ENCODE measurements at places on chromosomes 2 and 18.

DNA sequence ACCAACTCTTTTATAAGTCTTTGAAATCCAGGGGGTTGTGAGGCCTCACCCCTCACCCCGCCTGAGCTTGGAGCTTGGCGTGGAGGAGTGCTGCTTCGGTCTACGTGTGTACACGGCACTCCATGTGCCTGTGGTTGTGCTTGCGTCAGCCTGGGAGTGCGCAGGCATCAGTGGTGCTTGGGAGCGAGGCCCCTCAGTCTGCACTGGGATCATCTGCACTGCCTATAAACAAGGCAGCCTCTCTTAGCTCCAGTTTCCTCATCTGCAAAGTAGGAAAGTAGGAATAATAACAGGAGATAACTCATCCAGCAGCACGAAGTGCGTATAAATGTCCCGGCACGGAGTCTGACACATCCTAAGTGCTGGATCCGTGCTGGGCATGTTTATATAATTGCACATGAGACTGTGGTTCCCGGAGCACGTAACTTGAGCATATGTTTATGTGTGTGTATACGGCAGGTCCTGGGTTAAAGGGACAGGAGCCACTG is 1.2 kb downstream of the GYPC start:
- no peak for DNase-seq

- peak; percentile 58 for DNase-seq
These were observed 35.7 kb downstream of the CDC42EP3 start for GRCh38 chr2:37635504-37636380.

- DNase-seq: no peak
These were observed 228.2 kb downstream of the VAPA start for GRCh38 chr18:10142056-10142455.

DNA sequence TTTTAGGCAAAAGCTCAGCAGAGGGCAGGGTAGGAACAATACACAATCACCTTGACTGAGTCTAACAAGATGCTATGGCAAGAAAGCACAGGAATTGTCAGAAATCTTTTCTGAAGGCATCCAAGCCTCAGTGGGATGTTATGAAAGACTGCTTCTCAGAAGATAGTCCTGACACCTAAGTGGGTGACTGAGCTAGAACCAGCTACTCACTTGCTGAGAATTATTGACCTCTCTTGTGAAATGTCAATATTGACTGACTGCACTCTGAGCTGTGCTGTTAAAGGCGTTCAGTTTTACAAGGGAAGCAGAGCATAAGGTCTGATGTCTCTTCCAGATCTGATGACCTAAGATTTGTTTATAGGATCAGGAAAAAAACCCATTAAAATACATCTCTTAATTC is 46.1 kb downstream of the TACR1 start:
- no peak for DNase-seq

GRCh38 chr2:96233880-96234316 is 25.3 kb upstream of the STARD7 start:
- DNase-seq: no peak

GRCh38 chr18:37294951-37295350 is 270.6 kb downstream of the CELF4 start:
- DNase-seq: no peak

DNA sequence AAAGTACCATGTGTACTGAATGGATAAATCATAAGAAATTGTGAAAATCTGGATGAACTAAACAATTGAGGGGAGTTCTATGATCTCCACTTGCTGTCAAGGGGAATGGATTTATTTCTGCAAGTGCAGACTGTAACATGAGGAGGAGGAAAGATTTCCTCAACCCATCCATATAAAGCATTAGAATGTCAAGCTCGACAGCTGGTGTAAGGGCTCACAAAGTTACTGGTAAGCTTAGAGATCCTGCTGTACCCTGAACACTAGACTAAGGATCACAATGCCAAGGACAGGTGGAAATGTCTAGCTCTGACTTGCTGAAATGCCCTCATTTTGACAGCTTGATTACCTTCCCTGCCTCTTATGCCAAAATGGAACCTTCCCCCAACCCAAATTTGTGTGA is 125.3 kb downstream of the TCF4 start:
- no peak for DNase-seq

GRCh38 chr2:143688815-143689214 is 559.6 kb downstream of the ARHGAP15 start:
- no peak for DNase-seq

GRCh38 chr18:61364953-61365352 is 31.7 kb downstream of the CDH20 start:
- DNase-seq: no peak

GRCh38 chr2:120206022-120206581 is 17.1 kb downstream of the TMEM185B start:
- DNase-seq: no peak

DNA sequence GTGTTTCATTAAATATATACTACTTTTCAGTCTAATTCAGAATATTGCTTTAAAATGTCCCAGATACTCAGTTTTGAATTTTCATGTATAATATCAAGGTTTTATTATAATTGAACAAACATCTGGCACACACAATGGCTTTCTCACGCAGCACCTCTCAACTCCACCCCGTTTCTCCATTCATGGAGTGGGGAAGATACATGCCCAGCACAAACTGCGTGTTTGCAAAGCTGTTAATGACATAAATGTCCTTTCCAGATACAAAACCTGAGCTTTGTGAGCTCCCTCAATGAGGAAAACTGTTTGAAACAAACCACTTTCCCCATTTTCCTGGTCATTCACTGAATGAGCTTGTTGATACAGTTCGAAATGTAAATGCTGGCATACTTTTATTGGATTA is 150.3 kb upstream of the RASGRP3 start:
- DNase-seq: no peak

DNA sequence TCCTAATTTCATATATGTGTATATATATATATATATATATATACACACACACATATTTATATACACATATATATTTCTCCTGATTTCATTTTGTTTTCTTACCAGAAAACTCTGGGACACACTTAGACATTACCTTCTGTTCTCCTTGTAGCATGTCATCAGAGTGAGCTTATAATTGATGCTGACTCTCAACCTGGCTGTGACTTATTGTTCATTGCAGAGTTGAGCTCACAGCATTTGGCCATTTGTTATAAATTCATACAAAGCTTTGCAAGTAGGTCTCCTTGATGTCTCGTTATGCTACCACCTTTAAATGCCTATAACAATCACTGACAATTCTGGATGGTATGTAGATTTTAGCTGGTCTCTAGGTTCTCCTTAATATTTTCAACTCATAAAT is 314.8 kb downstream of the LRRTM4 start:
- DNase-seq: no peak

DNA sequence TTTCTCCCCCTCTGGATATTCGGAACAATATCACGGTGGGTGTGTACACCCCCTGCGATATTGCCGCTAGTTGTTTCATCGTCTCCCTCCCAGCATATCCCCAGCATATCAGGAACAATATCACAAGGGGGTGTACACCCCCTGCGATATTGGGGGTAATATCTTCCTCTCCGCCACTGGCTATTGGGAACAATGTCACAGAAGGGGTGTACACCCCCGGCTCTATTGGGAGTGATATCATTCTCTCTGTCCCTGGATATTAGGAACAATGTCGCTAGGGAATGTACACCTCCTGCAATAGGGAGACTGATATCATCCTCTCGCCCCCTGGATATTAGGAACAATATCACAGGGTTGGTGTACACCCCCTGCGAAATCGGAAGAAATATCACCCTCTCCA is 1932.0 kb downstream of the SUCLG1 start:
- no peak for DNase-seq

- DNase-seq: no peak
These were observed 558.8 kb upstream of the CDH2 start for GRCh38 chr18:28735731-28736130.

DNA sequence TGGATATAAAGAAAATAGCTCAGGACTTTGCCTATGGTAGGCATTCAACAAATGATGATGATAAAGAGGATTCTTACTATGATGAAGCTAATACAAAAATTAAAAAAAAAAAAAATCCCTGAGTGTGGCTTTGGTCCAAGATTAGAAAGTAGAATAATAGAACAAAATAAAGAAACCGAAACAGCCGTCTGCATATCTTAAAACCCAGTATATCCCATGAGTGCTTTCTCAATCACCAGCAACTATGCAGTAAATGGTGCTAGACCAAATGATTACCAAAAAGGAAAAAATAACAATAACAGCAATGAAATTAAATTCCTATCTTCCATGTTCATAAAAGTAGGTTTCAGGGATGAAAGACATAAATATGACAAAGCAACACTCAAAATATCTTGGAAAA is 59.3 kb upstream of the DCC start:
- DNase-seq: no peak

GRCh38 chr2:227310756-227311110 is 14.3 kb upstream of the MFF start:
- DNase-seq: no peak

GRCh38 chr2:192559587-192559986 is 364.9 kb upstream of the TMEFF2 start:
- DNase-seq: no peak

GRCh38 chr2:181828122-181828705 is 63.3 kb upstream of the ITPRID2 start:
- no peak for DNase-seq

DNA sequence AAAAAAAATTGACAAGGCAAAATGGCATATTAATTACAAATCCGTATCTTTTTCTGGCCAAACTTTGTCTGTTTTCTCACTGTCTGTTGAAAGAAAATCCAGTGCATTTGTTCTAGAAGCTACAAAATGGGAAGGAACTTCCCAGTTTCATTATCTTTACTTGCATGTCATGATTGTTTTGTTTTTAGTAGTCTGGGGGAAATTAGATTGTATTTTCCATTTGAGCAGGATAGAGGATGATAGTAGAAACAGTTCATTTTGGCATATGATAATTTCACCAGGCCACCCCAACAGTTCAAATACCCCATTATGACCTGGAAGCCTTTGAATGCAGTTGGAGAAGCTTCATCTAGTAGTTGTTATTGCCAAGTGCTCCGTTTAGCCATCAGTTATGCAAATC is 77.5 kb upstream of the RANBP2 start:
- no peak for DNase-seq

- DNase-seq: no peak
These were observed 190.8 kb downstream of the TMEM247 start for GRCh38 chr2:46669996-46670793.

- no peak for DNase-seq
These were observed 469.3 kb downstream of the METTL4 start for GRCh38 chr18:2102022-2102421.

GRCh38 chr18:51426996-51427395 is 229.5 kb upstream of the MEX3C start:
- DNase-seq: no peak

DNA sequence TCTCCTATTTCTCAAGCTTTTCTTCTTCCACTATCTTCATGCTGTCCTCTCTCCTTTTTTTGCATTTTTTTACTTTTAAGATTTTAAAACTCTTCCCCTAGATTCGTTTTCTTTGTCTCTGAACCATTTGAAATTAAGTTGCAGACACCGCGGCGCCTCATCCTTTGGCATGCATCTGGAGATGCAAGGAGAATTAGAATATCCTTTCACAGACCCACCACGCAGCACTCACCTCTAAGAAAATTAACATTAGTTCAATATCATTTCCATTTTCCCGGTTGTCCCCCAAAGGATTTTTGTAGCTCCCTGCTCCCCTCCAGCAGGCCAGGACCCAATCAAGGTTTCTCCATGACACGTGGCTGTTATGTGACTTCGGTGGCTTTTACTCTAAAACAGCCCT is 88.8 kb downstream of the C1QL2 start:
- DNase-seq: no peak

DNA sequence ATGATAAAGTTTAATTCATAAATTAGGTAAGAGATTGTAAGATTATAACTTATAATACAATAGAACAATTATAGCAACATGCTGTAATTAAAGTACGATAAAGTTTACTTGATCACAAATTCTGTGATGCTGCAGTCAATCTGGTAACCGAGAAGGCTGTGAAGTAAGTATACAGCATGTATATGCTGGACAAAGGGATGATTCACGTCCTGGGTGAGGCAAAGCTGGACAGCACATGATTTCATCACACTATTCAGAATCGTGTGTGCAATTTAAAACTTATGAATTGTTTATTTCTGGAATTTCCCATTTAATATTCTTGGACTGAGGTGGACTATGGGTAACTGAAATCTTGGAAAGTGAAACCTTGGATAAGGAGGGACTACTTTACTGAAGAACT is 522.2 kb upstream of the CNTNAP5 start:
- DNase-seq: no peak

DNA sequence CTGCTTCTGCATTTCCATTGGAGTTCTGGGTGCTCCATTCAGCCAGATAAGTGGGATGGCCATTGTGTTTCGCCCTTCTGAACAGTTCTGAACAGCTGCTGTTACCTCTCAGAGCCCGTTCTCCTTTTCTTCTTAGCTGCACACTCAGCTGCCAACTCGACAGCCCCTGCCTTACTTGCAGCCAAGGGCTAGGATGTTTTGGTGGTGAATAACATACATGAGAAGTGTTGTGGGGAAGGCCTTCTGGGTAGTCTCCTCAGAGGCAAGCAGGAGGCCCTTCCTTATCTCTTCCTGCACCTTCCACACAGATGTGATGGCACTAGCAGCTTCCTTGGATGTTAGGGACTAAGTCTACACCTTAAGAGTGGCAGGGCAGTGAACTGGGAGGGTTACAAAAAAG is 138.4 kb upstream of the NOSTRIN start:
- DNase-seq: no peak

GRCh38 chr2:239926587-239927232 is 98.4 kb downstream of the NDUFA10 start:
- DNase-seq: no peak

GRCh38 chr2:156491176-156491575 is 55.0 kb downstream of the GPD2 start:
- no peak for DNase-seq

DNA sequence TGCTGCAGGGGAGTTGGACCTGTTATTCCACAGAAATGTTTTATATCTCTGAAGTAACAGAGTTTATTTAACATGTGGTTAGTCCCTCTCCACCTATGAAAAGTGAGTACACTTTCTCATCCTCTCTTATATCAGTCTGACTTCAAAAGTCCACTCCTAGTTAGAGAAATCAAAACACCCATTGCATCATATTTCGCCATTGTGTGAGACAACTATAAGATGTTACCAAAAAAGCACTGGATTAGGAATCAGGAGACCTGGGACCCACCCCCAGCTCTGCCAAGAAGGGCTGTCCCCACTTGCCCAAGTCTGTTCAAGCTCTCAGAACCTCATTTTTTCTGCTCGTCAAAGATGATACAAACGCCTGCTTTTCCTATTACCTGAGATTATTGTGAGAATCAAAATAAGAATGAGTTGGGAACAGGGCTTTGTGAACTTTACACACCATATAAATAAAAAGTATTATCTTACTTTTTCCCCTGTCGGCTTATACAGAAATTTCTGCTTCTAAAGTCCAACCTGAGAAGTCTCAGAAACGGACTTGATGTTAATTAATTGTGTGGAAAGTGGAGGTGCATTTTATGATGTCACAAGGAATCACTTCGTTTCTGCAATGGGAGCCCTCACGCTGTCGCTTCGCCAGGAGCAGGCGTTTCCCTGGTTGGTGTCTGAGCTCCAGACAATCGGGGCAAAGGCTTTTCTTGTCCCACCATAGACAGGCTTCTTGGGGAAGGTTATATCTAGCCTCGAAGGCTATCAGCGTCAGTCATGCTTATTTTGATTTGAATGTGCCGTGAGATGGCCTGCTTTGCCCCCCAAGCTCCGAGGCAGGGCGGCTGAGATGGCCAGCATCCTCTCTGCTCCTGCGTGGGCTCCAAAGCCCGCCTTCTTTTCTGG is 89.6 kb upstream of the ZNF516 start:
- DNase-seq: no peak

GRCh38 chr2:95349568-95350322 is 52.6 kb downstream of the KCNIP3 start:
- no peak for DNase-seq

GRCh38 chr2:85710687-85711577 is 16.8 kb downstream of the GNLY start:
- DNase-seq: no peak

Data from stimulated activated CD4-positive, alpha-beta T cell treated with anti-CD3 and anti-CD28 coated beads, TNF-alpha, amount 100 ng/mL, for 4 hours (primary cell).